NCI-H748 treated with DMSO at 0.1 percent for 48 hours (cell line): ENCODE measurements at places on chromosomes 11 and 22.
A peak's percentile ranks its signal among the peaks of the same experiment; 100 is the strongest.

- DNase-seq, result peak; percentile 65
These were observed 56.2 kb downstream of the KCNJ4 start for GRCh38 chr22:38398609-38399461.

DNA sequence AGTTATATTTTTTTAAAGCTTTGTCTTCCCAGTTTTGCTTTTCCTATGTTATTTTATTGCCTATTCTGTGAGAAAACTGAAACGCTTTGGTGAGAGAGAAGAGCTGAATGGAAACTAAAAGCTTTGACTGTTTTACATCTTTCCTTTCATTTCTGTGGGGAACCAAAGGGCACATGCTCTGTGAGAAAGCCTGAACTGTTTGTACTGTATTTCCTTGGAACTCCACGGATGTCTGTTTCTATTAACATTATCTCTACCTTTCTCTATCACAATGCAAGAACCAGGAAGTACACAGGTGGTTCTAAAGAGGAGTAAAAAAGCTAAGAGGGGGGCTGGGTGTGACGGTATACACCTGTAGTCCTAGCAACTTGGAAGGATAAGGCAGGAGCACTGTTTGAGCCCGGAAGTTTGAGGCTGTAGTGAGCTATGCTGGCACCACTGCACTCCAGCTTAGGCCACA is 43.8 kb downstream of the CELF1 start:
- DNase-seq, result no peak

- DNase-seq, result no peak
These were observed 117.0 kb downstream of the MPPED1 start for GRCh38 chr22:43528601-43529360.

DNA sequence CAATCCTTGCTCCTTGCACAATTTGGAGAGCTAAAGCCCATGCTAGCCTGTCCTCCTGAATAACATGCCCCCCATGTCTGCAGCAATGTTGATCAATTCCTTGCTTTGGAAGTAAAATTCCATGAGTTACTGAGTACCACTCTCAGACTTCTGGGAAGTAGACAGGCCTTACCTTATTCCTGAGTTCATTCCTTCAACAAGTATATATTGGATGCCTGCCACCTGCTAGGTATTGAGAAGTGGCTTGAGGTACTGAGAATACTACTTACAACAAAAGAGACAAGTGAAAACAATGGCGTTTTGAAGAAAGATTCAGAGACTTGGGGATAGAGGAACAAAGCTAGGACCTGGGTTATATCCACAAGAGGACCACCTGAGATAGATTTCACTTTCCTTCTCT is 12.4 kb downstream of the PATE2 start:
- no peak for DNase-seq

GRCh38 chr11:75797116-75797515 is 17.9 kb upstream of the UVRAG start:
- DNase-seq, result no peak

GRCh38 chr11:29353833-29354232 is 663.0 kb downstream of the KCNA4 start:
- DNase-seq, result no peak

DNA sequence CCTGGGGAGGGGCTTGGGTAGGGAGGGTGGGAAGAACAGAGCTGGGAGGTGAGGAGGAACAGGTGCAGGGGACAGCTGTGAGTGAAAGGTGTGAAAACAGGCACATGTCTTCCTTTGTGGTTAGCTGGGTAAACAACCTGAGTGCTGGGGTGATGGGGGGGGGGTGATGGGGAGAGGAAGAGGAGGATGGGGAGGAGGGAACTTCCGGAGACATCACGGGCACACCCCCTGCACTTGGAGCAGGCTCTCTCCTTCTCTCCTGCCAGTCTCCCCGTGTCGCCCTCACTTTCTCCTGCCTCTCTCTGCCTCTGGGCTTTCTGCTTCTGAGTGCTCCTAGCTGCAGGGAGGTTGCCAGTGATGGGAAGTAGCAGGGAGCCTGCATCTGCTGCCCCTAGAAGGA is 8.8 kb downstream of the CXCR5 start:
- no peak for DNase-seq

DNA sequence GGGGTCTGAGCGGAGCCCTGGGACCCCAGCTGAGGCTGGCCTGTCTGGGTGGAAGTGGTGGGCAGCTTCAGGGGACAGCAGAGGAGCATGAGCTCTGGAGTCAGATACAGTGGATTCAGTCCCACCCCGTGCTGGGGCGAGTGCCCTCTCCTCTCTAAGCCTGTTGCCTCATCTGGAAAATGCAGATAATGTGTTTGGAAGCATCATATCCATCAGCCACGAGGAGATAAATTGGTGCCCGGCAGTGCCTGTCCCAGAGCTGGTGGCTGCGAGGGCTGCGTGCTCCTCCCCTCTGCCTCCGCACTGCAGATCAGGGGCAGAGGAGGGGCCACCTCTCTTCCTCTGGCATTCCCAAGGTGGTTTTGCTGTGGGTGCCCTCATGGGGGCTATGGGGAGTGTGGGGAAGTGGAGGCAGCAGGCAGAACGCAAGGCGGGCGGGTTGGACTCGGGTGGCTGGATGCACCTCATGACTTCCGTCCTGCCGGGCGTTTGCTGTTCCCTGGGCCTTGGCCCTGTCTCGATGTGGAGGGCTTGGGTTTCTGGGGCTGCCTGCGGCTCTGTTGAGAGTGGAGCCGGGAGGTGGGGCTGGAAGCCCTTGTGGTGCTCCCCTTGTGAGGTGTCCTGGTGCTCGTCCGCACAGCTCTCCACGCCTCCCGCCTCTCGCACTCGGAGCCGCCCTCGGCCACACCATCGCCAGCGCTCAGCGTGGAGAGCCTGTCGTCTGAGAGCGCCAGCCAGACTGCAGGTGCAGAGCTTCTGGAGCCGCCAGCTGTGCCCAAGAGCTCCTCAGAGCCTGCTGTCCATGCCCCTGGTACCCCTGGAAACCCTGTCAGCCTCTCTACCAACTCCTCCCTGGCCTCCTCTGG is 20.9 kb downstream of the MICALL1 start:
- no peak for DNase-seq

GRCh38 chr22:36727927-36728488 is 24.5 kb upstream of the CACNG2 start:
- DNase-seq, result no peak

DNA sequence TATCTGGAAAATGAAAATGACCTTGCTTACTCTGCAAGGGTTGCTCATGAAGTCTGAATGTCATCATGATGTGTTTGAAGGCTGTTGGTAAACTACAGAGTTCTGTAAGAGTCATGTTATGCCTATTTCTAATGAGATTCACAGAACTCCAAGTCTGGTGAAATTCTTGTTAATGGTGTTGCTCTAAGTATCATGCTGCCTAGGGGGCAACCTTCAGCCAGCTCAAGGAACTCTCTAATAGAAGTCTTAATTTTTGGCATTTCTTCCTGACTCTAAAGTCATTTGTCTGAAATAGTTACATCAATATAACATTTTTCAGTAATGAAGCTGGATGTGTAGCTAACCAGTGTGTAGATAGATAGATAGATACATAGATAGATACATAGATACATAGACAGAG is 302.8 kb downstream of the FAT3 start:
- DNase-seq, result no peak

DNA sequence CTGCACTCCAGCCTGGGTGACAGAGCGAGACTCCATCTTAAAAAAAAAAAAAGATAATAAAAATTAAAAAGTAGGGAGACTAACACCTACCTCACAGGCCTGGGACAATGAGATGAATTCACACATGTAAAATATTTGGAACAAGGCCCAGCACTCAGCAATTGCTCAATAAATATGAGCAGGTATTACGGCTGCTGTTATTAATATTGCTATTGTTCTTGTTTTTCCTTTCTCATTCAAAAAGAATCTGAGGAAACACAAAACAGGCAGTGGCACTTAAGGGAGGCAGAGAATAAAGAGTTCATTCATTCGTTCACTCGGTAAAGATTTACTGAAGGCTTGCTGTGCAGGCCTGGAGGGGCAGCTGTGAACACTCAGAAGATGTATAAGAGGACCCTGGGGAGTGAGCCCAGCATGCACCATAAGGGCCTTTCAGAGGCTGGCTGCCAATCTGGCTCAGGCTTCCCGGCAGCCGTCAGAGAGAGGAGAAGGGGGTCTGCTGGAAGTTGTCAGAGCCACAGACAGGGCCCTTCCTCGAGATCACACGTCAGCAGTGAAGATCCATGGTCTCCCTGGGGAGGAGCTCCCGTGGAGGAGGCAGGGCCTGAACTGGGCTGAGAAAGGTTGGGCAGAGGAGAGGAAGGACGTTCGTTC is 51.6 kb upstream of the TCF20 start:
- DNase-seq, result no peak

- no peak for DNase-seq
These were observed 12.3 kb downstream of the MB start for GRCh38 chr22:35604621-35605368.

GRCh38 chr11:117194267-117194666 is 4.9 kb upstream of the TAGLN start:
- DNase-seq, result no peak

DNA sequence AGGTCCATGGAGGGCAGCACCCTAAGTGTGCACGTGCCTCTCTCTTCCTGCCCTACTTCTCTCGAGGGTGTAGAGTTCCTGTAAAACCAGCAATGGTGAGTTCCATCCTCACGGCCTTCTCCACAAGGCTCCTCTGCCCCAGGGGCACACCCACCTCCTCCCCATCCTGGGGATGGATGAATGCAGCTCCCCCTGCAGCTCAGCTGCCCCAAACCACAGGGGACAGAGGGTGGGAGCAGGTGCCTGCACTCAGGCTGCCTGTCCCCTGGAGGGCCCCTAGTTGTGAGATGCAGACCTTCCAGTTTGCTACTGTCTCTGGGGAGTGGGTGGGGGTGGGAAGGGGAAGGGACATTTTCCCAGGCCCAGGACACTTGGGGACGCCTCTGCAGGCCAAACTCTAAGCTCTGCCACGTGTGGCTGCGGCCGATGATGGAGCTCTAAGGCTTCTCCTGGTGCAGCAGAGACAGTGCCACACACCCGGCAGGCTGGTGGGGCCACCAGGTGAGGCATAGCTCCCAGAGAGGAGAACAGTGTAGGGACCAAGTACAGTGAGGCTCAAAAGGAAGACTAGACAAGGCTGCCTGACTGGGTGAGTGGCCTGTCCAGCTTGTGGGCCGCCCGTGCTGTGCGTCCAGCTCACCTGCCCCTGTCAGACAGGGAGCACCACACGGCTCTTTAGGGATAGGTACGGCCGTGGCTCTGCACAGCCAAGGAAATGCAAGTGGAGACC is 540.9 kb downstream of the TBC1D22A start:
- no peak for DNase-seq

DNA sequence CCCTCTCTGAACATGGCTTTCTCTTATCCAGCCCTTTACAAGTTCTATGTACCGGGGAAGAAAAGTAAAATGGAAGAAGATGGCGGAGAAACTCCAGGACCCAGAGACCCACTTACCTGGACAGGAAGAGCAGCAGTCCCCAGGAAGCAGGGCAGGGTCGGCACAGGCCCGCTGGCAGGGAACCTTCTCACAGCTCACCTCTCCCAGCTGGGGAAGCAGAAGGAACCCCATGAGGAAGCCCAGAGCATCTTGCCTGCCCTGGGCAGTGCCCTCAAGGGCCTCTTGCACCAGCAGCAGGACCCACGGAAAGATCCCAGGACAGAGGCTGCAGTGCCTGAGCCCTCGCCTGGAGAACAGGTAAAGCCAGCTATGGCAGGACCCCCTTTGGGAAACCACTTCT is 23.4 kb downstream of the PGA5 start:
- DNase-seq, result no peak

GRCh38 chr11:34344410-34344767 is 13.4 kb downstream of the ABTB2 start:
- DNase-seq, result no peak

GRCh38 chr11:95556011-95556341 is 233.6 kb downstream of the FAM76B start:
- DNase-seq, result no peak

DNA sequence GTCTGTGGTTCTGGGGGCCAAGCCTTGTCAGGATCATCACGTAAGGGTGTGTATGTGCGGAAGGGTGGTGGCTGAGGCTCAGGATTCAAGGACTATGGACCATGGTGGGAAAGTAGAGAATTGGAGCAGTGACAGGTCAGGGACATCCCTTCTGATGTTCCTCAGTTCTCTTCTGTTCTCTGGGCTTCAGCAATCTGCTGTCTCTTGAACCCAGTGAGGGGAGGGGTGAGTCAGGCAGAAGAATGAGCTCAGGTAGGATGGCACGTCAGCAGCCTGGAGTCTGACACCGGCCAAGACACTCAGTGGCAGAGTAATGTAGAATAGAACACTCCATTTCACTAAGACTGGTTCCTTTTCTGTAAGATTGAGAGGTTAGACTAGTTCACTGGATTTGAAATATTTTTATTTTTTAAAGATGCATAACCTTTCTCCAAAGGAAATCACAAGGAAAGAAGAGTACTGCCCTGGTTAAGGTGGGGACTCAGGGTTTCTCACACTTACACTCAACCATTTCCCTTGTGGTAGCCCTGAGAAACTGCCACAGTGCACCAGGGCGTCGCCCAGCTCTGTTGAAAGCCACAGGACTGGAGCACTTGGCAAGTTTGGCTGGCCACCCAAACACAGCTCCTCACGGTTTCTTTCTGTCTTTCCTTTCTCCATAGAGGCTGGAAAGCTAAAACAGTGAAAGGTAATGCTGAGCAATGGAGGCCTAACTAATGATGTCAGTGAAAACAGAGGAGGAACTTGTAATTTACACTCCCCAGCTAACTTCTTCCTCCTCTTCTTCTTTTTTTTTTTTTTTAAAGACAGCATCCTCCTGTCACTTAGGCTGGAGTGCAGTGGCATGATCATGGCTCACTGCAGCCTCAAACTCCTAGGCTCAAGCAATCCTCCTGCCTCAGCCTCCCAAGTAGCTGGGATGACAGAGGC is 23.1 kb upstream of the MICAL2 start:
- DNase-seq, result no peak

DNA sequence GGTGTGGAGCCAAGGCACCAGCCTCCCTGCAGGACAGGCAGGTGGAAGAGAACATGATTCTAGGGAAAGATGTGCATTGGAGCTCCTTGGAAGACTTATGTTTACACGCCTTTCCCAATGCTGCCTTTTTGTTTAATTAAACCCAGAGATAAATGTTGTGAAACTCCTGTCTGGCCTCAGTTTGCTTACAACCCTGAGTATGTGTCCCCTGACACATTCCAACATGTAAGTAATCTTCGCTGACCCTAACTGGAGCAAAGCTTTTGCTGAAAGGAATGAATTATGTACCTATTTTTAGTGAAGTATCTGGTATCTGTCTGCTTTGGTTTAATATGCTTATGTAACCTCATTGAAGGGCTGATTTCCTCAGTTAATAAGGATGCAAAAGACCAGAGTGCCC is 56.7 kb downstream of the APIP start:
- DNase-seq, result no peak

DNA sequence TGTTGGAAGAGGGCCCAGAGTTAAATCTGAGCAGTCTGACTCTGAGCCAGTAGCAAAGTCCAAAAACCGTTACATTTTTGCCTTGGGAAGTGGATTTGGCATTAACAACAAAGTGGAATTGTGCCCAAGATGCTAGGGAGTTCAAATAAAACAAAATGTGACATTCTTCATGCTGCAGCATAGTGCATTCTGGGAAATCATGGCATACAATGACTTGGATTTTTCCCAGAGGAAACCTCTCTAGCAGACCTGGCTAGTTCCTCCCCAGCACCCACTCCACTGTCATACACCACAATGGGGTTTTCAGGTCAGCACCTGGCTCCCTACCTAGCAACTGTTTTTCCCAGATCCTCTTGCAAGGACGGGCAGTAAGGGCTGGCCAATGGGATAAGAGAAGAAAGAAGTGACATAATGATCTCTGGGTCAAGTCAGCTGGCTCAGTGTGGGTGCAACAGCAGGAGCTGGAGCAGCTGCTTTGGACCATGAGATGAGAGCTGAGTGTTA is 24.8 kb upstream of the CYB5R3 start:
- no peak for DNase-seq

GRCh38 chr11:117840881-117841550 is 16.5 kb upstream of the FXYD2 start:
- DNase-seq, result no peak
